ENCODE measurements at places on chromosomes 12 and 14.

DNA sequence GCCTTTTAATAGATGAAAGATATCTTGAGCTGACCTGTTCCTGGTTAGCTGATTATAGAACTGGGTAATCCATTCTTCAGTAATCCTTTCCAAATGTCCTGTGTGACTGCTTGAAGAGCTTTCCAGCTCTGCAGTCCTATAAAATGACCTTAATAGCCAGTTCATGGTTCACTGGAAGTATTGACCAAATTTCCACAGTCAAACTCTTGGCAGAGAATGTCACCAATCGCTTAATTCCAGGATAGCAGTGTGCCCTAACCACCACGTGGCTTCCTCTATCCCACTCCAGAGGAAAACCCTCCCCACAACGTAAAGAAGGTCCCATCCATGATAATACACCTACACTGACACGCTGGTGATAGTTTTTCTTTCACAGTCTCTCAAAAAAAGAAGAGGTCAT lies 17.4 kb downstream of the PRKAB1 start:
- DNase-seq, result no peak

- peak; percentile 50 for DNase-seq
These were observed 16.1 kb downstream of the PIGH start for GRCh38 chr14:67583711-67584644.

DNA sequence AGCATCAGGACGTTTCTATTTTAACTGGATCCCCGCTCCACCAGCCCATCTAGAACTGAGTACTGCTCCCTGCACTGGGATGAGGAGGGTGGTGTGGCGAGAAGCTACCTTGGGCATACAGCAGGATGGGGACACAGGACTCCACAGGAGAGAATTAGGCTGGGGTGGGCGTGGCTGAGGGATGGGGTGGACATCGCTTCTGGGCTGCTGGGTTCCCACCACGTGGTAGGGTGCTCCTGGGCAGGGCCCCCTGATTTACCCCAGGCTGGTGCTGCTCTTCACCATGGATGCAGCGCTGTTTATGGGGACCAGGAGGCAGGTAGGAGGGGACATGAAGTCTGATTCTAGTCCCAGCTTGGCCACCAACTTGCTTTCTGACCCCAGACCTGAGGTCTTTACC lies 41.9 kb downstream of the VDR start:
- no peak for DNase-seq

- no peak for DNase-seq
These were observed 2.3 kb downstream of the VWF start for GRCh38 chr12:6122201-6122600.

DNA sequence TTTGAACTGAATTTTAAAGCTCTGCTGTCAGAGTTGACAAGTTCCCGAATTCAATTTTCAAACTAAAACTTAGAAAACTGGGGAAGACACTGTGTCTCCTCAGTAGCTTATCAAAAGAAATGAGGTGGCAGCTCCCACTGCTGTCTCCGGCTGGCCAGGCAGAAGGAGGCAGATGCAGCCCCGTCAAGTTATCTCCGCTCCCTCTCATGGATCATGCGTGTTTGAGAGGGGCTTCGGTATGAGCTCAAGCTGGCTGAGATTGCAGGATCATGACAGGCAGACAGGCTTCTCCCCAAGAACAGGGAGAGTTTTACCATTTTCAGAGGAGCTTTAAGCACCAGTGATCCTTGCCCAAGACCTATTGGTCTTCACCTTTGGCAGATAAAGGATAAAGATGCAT lies 88.8 kb downstream of the NEDD1 start:
- no peak for DNase-seq

GRCh38 chr14:22737052-22737451 lies 29.4 kb upstream of the OXA1L start:
- peak; percentile 68 for DNase-seq

DNA sequence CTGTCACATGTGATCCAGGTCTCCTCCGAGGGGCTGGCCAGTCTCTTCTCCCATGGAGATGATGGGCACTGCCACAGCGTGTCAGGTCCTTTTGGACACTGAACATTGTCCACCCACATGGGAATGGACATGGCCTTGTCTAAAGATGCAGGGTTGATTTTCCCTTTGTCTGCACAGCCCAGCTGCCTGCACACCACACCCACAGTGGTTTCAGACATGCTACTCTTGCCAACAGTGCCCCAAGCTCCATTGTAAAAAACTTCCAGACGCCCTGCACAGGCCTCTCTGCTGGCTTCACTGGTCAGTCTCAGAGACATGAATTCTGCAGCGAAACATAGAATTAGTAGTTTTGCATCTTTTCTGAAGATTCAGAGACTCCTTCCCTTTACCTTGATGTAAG lies 18.5 kb downstream of the CD163 start:
- DNase-seq, result no peak

- no peak for DNase-seq
These were observed 5.2 kb downstream of the PDZRN4 start for GRCh38 chr12:41193311-41193710.

DNA sequence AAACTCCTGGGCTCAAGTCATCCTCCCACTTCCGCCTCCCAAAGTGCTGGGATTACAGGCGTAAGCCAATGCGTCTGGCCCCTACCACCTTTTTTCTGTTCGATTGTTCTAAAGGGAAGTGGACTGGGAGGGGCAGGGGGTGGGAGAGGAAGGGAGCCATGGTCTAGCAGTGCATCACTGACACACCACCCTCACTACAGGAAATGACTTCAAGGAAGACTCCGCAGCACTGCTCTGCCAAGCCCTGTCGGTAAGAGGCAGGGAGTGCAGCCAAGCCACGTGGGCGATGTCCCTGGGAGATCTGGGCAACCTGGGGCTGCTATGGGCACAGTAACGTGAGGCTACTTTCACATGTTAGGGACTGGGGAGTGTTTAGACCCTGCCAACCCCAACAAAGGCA lies 18.0 kb downstream of the LRRC74A start:
- DNase-seq, result peak; percentile 76

GRCh38 chr12:59158066-59158465 lies 237.8 kb upstream of the LRIG3 start:
- no peak for DNase-seq

DNA sequence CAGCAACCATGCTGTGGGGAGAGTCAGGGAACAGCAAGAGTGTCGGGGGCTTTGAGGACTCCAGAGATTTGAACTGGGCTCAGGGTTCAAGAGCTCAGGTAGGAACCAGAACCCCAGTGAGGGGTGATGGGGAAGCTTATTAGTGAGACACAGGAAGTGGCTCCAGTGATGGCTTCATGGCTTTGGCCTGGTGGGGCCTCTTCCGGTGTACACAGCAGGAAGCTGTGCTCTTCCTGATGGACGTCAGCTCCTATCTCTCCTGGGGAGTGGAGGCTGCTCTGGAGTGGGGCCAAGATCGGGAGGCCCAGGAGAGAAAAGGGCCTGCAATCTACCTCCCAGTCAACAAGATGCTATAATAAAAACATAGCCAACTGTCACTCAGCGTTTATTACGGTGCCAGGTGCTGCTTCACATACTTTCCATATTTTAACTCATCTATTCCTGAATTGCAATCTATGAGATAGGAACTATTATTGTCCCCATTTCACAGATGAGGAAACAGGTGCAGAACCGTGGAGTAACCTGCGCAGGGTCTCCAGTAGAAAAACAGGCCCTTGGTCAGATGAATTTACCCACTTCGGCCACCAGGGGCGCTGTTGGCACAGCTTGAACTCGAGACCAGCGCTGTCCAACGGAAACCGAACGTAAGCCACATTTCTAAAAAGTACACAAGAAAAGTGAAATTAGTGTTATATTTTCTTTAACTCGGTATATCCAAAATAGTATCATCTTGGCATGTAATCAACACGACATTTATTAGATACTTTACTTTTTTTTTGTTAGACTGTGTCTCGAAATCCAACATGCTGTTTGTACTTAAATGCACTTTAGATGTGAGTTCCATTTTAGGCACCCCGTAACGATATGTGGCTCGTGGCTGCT lies 63.6 kb upstream of the DLK1 start:
- DNase-seq, result peak; percentile 71

GRCh38 chr14:71753976-71754375 lies 178.3 kb upstream of the RGS6 start:
- peak; percentile 18 for DNase-seq

DNA sequence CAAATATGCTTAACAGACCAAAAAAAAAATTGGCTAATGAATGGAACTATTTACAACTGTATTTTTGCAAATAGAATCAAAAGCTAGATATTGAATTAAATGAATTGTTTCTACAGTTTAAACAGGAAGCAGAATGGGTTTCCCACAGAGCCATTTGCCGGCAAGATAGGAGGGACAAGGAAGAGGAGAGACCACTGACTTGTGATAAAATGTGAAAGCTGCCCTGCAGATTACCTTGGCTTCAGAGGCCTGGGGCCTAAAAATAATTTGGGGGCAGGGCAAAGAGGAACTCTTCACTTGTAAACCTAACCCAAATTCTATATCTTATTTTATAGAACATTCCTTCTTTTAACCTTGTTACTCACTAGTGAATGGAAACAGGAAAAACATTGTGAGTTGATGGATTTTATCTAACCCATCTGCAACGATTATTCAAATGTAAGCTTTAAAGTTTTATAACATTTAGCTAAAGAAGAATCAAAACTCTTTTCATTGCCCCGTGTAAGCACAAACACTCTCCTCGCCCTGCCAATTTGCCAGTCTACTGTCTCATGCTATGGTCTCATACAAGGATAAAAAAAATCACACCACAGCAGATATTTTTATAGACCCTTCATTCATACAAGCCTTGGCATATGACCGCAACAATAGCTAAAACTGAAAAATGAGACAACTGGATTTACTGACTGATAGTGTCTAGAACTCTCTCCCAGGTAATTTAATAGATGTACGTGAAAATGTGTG lies 49.5 kb upstream of the MDM1 start:
- DNase-seq, result no peak

DNA sequence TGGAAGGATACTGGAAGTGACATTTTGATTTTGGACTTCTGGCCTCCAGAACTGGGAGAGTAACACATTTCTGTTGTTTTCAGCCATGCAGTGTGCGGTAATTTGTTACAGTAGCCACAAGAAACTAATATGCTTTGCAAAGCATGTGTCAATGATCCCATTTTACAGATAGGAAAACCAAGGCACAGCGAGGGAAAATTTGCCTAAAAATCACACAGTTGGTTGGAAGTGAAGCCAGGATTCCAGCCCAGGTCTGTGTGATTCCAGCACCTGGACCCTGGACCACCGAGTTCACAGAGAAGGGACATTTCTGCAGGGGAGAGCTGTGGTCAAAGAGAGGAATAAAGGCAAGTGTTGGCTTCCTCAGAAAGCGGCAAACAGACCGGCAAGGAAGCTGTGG lies 106.7 kb upstream of the MED13L start:
- no peak for DNase-seq

DNA sequence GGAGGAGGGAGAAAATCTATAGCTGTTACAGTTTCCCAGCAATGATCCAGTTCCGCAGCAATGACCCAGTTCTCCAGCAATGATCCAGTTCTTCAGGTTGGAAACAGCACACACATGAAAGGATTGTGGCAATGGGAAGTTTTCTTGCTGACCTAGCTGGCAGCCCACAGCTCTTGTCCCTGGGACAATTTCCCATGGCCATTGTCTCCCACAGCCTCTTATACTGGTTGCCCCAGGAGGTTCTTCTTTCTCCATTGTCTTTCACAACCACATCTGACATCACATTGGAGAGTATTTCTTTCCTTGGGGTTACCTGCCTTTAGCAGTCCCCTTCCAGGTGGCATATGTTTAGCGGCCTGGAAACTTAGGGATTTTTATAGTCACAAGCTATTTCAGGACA lies 209.8 kb upstream of the PLEKHG7 start:
- DNase-seq, result no peak

- DNase-seq, result no peak
These were observed 25.9 kb upstream of the PRKD1 start for GRCh38 chr14:29953501-29953900.

- DNase-seq, result no peak
These were observed 165.8 kb downstream of the CALM1 start for GRCh38 chr14:90562652-90563051.

DNA sequence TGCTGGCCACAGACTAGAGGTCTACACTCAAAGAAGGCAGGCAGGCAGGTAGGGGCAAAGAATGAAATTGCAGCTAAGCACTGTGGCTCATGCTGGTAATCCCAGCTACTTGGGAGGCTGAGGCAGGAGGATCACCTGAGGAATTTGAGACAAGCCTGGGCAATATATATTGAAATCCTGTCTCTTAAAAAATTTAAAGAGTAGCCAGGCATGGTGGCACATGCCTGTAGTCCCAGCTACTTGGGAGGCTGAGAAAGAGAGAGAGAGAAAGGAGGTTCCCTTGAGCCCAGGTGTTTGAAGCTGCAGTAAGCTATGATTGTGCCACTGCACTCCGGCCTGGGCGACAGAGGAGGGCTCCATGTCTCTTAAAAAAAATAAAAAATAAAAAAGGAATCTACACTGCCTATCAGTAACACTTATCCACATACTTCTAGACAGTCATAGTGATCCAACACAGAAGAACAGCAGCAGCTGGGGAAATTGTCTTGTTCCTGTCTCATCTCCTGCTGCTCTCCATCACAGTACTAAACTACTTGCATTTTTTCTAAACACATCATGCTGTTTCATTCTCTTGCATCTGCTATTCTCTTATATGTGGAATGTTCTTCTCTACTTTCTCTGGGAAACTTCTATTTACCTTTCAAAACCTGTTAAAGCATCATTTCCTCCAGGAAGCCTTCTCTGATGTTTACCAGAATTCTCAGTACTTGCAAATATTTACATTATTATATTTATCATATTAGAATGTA lies 57.2 kb downstream of the ATF7 start:
- DNase-seq, result no peak

- DNase-seq, result no peak
These were observed 22.9 kb downstream of the HSP90AA1 start for GRCh38 chr14:102063808-102064429.

DNA sequence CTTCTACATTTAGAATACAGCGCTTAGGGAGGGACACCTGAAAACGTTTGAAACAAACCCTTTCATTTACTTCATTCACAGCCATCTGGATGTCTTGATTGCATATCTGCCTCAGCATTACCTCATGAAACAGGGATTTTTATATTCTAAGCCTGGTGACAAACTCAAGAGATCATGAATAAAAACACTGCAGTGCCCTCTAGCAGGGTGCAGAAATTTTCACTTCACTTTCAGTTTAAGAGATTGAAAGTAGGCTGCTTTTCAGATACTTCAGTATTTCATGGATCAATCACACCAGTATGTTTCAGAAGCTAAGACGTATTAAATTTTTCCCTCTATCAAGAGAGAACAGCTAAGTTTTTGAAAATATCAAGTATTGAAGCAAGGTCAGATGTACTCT lies 467.8 kb downstream of the MDGA2 start:
- no peak for DNase-seq

GRCh38 chr14:94581127-94581999 lies at the start of gene SERPINA5:
Gene SERPINA5 (plus strand): TSS chr14:94581426. CDS start chr14:94587363, 5,937 bp downstream.
- no peak for DNase-seq
